ENCODE measurements at places on chromosomes 12 and 14.

DNA sequence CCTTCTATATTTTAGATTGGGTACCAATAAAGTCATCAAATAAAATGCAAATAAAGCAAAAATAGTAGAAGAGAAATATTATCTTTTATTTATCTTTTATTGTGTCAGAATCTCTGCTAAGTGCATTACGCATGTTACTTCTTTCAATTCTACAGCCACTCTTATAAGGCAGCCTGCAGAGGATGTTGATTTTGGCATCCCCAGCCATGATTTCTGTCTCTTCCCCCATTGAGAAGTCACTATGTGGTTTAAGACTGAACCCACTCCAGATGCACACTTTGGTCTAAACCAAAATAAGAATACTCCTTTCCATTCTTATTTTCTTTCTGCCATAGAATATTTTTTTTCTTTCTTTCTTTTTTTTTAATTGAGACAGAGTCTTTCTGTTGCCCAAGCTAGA is 56.0 kb upstream of the ACSS3 start:
- DNase-seq, result no peak

GRCh38 chr14:29462321-29462720 is 465.3 kb downstream of the PRKD1 start:
- no peak for DNase-seq

- no peak for DNase-seq
Measured at GRCh38 chr12:8987163-8987562, 2.2 kb upstream of the KLRG1 start.

- DNase-seq, result no peak
Measured at GRCh38 chr12:53983568-53983949, 1.4 kb upstream of the HOXC10 start.

DNA sequence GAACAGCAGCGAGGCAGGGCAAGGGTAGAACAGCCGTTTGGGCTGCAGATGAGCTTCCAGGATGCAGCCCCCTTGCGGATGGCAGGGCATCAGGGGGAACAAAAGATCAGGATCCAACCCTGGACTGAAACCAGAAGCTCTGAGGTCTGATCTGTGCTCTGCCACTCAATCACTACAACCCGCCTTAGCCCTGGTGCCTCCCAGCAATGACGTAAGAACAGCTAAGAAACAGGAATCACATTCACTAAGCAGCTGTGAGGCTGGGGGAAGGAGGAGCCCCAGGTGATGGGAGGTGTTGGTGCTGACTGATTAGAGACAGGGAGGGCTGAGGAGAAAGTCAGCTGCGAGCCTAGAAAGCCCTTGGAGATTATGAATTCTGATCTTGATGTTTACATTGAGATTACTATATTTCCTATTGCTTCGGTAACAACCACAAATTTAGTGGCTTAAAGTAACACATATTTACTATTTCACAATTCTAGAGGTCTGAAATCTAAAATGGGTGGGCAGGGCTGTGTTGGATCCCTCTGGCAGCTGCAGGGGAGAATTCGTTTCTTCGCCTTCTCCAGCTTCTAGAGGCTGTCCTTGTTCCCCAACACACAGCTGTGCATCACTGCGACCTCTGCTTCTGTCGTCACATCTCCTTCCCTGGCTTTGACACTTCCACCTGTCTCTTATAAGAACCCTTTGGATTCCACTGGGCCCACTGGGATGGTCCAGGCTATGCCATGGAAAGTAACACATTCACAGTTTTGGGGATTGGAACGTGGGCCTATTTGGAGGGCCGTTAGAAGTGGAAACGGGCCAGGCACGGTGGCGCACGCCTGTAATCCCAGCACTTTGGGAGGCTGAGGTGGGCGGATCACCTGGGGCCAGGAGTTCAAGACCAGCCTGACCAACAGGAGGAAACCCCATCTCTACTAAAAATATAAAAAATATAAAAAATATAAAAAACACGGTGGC is 6.1 kb upstream of the CD9 start:
- peak; percentile 62 for DNase-seq

DNA sequence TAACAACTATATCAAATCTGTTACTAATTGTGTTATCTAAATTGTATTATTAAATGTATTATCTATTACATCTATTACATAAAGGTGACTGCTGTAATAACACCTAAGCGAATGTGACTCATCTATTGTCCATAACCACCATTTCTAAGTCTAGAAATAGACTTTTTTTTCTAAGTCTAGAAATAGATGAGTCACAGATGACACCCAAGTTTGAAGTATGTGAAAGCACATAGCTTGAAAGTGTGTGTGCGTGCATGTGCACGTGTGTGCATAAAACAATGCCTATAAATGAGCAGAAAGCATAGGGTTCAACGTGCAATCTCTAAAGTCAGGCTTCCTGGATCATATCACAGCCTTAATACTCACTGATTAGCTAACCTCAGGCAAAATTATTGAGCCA is 451.3 kb upstream of the USP15 start:
- no peak for DNase-seq

DNA sequence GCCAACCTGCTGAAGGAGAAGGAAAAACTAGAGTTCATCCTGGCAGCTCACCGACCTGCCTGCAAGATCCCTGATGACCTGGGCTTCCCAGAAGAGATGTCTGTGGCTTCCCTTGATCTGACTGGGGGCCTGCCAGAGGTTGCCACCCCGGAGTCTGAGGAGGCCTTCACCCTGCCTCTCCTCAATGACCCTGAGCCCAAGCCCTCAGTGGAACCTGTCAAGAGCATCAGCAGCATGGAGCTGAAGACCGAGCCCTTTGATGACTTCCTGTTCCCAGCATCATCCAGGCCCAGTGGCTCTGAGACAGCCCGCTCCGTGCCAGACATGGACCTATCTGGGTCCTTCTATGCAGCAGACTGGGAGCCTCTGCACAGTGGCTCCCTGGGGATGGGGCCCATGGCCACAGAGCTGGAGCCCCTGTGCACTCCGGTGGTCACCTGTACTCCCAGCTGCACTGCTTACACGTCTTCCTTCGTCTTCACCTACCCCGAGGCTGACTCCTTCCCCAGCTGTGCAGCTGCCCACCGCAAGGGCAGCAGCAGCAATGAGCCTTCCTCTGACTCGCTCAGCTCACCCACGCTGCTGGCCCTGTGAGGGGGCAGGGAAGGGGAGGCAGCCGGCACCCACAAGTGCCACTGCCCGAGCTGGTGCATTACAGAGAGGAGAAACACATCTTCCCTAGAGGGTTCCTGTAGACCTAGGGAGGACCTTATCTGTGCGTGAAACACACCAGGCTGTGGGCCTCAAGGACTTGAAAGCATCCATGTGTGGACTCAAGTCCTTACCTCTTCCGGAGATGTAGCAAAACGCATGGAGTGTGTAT is 2.4 kb downstream of the FOS start:
- DNase-seq, result peak; percentile 22

DNA sequence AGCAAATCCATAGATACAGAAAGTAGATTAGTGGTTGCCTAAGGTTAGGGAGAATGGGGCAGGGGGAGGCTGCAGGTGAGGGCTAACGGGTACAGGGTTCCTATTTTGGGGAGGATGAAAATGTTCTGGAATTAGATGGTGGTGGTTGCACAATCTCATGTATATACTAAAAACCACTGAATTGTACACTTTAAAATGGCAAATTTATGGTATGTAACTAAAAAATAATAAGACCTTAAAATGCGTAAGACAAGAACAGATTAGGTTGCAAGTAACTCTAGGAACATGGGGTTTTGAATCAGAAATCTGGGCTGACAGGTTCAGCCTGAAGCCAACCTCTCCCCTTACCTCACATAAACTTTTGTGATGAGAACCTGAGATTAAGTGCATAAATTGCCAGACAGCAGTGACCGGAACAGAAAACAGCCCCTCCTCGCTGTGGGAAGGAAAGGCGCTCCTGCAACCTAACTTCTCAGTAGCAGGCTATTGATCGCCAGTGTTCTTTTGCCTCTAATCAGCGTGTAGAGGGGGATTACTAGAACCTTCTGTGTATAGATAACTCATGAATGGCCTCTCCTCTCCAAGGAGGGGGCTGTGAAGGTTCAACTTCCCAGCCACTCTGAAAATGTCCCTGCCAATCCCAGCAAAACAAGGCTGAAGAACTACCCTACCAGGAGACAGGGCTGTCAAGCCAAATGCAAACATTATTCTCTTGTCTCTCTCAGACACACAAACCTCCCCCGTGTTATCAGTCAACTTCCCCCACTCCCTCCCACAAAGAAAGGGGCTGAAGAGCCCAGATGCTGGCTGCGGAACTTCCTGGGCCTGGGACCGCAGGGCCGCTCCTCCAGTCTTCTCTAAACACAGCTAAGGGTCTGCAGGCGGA is 1.9 kb downstream of the SSH1 start:
- peak; percentile 65 for DNase-seq

DNA sequence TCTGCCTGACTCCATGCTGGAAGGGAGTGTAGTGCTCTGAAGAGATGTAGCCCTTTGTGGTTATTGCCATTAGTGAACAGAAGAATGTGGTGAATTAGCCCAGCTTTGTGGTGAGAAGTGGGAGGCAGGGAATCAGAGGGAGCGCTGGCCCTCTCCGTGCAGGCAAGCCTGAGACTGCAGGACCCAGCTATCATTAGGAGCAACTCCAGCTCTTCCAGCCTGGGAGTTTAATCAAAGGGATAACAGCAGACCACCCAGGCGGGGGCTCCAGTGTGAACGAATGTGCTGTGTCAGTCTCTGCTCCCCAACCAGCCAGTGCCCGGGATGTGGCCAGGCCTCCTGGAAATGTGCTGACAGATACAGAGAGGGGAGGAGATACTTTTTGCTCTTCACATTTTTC is 142.7 kb downstream of the TTLL5 start:
- DNase-seq, result peak; percentile 12

- DNase-seq, result no peak
Measured at GRCh38 chr12:94263011-94263811, 114.8 kb downstream of the PLXNC1 start.

GRCh38 chr12:47851303-47851952 is 31.7 kb upstream of the HDAC7 start:
- no peak for DNase-seq

DNA sequence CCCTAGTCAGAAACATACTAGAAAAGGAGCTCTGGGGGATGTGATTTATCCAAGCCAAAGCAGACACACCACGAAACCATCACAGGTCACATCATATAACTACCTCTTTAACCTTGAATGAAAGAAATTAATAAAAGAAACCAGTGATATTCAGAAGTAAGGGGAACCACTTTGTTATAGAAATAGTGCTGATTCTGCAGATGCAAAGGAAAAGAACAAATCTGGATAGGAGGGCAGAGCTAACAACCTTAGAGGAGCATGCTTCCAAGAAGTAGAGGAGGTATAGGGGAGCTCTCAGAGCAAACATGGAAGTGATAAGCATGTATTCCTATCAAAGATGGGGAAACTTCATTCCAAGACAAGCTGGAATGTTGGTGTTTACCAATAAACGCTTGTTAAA is 117.0 kb upstream of the MDM1 start:
- DNase-seq, result no peak

- DNase-seq, result no peak
Measured at GRCh38 chr14:100738269-100738691, 11.6 kb downstream of the DLK1 start.

- peak; percentile 63 for DNase-seq
Measured at GRCh38 chr14:47194055-47194454, 481.4 kb downstream of the MDGA2 start.

DNA sequence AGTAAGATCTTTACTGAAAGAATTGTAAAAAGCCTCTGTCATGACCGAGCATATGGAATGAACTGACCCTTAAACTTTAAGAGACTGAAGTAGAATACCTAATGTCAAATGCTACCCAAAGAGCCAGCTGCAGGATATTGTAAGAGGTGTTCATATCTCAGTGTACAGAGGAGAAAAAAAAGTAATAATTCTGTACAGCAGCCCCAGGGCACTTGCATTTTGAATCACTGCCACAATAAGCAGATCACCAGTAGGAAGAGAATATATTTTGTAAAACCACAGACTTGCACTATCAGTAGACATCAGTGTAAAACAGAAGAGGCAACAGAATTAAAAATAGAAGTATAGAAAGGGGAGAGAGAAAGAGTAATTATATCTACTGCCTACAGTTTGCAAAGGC is 162.6 kb downstream of the PPFIA2 start:
- DNase-seq, result no peak

GRCh38 chr14:98198385-98198784 is 1073.6 kb downstream of the BCL11B start:
- DNase-seq, result no peak

DNA sequence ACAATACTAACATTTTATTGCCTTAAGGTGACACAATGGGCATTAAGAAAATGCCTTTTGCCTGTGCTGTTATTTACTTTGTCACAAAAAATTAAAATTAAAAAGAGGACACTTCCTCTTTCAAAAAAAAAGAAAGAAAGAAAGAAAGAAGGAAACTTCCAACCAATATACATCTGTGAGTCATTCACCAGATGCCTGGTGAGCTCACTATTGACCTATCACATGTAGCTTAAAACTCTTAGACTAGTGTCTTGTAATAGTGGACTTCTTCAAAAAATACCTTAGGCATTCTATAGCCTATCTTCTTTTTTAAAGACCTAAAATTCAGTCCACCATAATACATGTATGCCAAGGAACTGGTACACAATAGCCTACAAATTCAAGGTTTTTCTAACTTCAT is 4.9 kb upstream of the SOX5 start:
- peak; percentile 43 for DNase-seq

DNA sequence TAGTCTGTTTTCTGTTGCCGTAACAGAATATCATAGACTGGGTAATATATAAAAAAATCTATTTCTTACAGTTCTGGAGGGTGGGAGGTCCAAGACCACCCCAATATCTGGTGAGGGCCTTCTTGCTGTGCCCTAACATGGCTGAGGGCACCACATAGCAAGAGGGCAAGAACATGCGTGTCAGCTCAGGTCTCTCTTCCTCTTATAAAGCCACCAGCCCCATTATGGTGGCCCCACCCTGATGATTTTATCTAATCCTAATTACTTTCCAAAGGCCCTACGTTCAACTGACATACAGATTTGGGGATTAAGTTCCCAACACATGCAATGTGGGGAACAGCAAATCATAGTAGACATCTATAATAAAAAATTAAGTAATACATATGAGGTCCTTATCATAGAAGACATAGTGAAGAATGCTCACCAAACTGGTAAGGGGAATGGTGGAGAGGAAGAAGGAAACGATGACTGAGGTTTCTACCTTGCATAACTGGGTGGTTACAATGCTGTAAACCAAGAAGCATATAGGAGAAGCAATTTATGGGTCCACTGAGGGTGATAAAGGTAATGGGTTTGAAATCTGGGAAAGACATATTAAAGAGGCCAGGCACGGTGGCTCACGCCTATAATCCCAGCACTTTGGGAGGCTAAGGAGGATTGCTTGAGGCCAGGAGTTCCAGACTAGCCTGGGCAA is 27.0 kb downstream of the BTBD7 start:
- DNase-seq, result no peak

DNA sequence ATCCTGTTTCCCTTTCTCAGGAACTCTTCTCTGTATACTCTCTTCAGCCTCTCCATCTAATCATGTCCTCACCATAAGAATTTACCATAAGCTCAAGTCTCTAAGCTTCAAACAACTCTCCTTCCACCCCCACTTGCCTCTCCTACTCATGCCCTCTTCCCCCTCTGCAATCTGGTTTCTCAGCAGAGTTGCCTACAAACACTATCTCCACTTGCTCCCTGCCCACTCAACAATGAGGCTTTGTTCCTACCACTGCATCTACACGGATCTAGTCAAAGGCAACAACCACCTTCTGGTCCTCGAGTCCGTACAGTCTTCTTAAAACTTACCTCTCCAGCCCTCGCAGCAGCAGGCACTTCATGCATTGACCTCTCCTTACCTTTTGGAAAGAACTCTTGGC is 17.2 kb upstream of the FBLN5 start:
- no peak for DNase-seq
